ENCODE measurements at places on chromosomes 2 and 18. TPM values are rescaled to one million over a fixed set of nuclear protein-coding genes. Genes with fewer than 3 reads are reported as not detected.

CRYGD gene
- not detected for polyA plus RNA-seq

GRCh38 chr2:15315411-15315810, 245.7 kb downstream of the NBAS start:
- no peak for DNase-seq
- H3K4me3 ChIP-seq: no peak overlapping the region
- H3K36me3 ChIP-seq: no peaks in the 10 kb centered on the region
- H3K4me1 ChIP-seq: peaks cover 26% of the 10 kb centered on the region

LRRTM4 gene
- polyA plus RNA-seq: not detected

PXDN gene
- not detected for polyA plus RNA-seq

ATP6V1C2 gene
- polyA plus RNA-seq: 0.20 TPM

SDC1 gene
- not detected for polyA plus RNA-seq

GRCh38 chr18:59907172-59907571, 7.4 kb downstream of the PMAIP1 start:
- peaks cover 52% of the 10 kb centered on the region for H3K4me1 ChIP-seq
- no peaks in the 10 kb centered on the region for H3K27me3 ChIP-seq
- H3K36me3 ChIP-seq: no peaks in the 10 kb centered on the region

- no peak for DNase-seq
- H3K27ac ChIP-seq: no peak overlapping the region
- no peaks in the 10 kb centered on the region for H3K4me1 ChIP-seq
- no peaks in the 10 kb centered on the region for H3K36me3 ChIP-seq
- H3K4me3 ChIP-seq: no peak overlapping the region
Measured at GRCh38 chr2:118119761-118120400, 31.6 kb downstream of the INSIG2 start.

NXPH2 gene
- polyA plus RNA-seq: not detected

FEV gene
- not detected for polyA plus RNA-seq

- DNase-seq: no peak
- no peak overlapping the region for H3K4me3 ChIP-seq
- no peaks in the 10 kb centered on the region for H3K36me3 ChIP-seq
- H3K27ac ChIP-seq: no peak overlapping the region
- H3K4me1 ChIP-seq: no peaks in the 10 kb centered on the region
- no peaks in the 10 kb centered on the region for H3K27me3 ChIP-seq
Measured at GRCh38 chr2:112877423-112877822, 33.5 kb upstream of the IL37 start.

DNA sequence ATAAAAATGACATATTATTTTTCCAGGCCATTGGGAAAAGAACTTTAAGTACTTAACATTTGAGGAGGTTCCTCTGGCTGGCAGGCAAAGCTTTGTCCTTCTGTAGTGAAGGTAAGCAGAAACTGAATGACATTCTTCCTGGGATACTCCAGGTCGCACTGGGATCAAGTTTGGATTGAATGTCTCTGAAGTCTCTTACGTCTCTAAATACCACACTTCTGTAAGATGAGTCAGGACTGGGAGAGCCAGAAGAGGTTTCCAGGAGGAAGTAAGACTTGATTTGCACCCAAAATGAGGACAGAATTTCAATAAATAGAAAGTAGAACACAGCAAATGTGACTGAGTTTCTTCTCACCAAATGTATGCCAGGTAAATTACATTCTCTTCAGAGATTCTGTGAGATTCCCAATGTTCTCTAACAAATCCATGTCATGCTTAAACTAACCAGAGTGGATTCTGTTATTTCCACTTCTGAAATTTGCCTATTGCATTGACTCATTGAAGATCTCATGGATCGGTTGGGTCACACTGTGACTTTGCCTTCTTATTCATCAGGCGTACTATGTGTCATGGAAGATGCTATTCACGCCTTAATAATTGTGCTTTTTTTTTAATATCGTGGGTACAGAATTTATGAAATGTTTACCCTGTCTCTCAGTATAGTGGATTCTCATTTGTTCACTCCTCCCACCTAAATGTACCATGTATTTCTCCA, 25.5 kb upstream of the VIT start:
- no peak overlapping the region for H3K27ac ChIP-seq
- H3K27me3 ChIP-seq: no peaks in the 10 kb centered on the region
- H3K4me3 ChIP-seq: no peak overlapping the region

CYP27A1 gene
- 0.15 TPM for polyA plus RNA-seq

DNA sequence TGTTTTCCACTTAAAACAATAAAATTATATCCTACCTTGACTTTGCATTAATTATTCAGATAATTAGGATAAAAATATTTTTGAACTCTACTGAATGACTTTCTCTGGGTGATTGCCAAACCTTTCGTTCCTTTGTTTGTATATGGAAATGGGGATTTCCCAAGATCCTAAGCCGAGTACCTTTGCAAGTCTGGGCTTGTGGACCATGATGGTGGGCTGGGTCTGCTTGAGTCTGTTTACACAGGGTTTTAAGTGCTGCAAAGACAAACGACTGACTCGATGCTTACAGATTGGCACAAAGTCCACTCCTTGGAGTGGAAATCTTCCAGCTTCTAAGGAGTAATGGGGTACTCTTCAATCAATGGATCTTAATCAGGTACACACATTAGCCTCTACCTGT, 659.5 kb downstream of the TSN start:
- no peaks in the 10 kb centered on the region for H3K27me3 ChIP-seq
- H3K4me3 ChIP-seq: no peak overlapping the region
- H3K36me3 ChIP-seq: no peaks in the 10 kb centered on the region
- DNase-seq: no peak
- H3K27ac ChIP-seq: no peak overlapping the region
- H3K4me1 ChIP-seq: no peaks in the 10 kb centered on the region

- no peaks in the 10 kb centered on the region for H3K4me1 ChIP-seq
- H3K27ac ChIP-seq: no peak overlapping the region
- no peaks in the 10 kb centered on the region for H3K27me3 ChIP-seq
- no peak for DNase-seq
- H3K36me3 ChIP-seq: no peaks in the 10 kb centered on the region
- no peak overlapping the region for H3K4me3 ChIP-seq
Measured at GRCh38 chr18:44973282-44973681, 292.6 kb downstream of the SETBP1 start.

SCN9A gene
- not detected for polyA plus RNA-seq

CAVIN2 gene
- polyA plus RNA-seq: 0.06 TPM

DNA sequence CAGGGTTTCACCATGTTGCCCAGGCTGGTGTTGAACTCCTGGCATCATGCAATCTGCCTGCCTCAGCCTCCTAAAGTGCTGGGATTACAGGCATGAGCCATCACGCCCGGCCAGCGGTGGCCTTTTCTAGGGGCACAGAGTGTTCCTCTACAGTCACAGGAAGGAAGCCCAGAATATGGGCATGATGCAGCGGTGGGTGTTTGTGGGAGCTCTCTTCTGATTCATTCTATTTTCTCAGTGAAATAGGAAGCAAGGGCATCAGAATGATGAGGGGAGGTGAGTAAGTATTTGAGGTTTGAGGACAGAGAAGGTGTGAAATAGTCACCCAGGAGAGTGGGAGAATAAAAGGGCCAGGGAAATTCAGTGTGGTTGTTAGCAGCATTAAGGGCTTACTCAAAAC, 70.3 kb upstream of the PSME4 start:
- no peaks in the 10 kb centered on the region for H3K27me3 ChIP-seq
- no peak overlapping the region for H3K27ac ChIP-seq
- no peak for DNase-seq
- H3K36me3 ChIP-seq: no peaks in the 10 kb centered on the region
- H3K4me3 ChIP-seq: no peak overlapping the region
- H3K4me1 ChIP-seq: peaks cover 12% of the 10 kb centered on the region

- no peak overlapping the region for H3K4me3 ChIP-seq
- no peak overlapping the region for H3K27ac ChIP-seq
- H3K36me3 ChIP-seq: no peaks in the 10 kb centered on the region
- no peaks in the 10 kb centered on the region for H3K27me3 ChIP-seq
Measured at GRCh38 chr18:73900106-73900835, 247.4 kb downstream of the FBXO15 start.

DNA sequence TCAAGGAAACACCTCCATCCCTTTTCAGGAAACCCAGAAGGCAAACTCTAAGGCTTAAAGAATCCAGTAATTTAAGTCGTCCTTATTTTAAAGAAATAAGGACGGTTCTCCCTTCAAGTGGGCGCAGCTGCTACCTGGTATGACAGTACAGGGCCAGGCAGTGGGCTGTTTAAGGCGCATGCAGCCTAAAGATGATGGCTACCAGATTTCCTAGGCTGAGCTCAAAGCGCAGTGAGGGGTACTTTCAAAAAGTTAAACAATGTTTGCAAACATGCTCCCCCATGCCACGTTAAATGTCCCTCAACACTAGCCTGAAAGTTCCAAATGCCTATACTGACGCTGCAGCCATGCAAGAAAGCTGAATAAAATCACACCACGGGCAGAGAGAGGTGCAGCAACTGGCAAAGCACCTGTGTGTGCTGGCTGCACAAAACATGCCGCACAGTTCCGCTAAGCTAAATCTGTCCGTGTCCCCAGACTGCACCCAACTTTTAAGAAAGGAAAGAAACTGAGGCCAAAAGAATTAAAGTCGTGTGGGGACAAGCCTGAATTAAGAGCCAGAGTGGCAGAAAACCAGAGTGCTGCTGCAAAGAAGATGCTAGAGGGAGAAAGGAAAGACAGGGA, 583 bp downstream of the HIBCH start:
- H3K27ac ChIP-seq: peak overlapping the region; percentile 77
- H3K4me3 ChIP-seq: peak overlapping the region; percentile 75
- H3K36me3 ChIP-seq: no peaks in the 10 kb centered on the region
- H3K4me1 ChIP-seq: peaks cover 22% of the 10 kb centered on the region
- peak; percentile 9 for DNase-seq

- no peak for DNase-seq
- H3K27me3 ChIP-seq: no peaks in the 10 kb centered on the region
- no peak overlapping the region for H3K4me3 ChIP-seq
- no peaks in the 10 kb centered on the region for H3K4me1 ChIP-seq
Measured at GRCh38 chr18:60069145-60069544, 169.3 kb downstream of the PMAIP1 start.

GRCh38 chr2:40062381-40062780, 283.3 kb upstream of the THUMPD2 start:
- H3K4me1 ChIP-seq: no peaks in the 10 kb centered on the region
- DNase-seq: no peak
- no peak overlapping the region for H3K4me3 ChIP-seq
- H3K36me3 ChIP-seq: no peaks in the 10 kb centered on the region
- no peak overlapping the region for H3K27ac ChIP-seq
- no peaks in the 10 kb centered on the region for H3K27me3 ChIP-seq

DNA sequence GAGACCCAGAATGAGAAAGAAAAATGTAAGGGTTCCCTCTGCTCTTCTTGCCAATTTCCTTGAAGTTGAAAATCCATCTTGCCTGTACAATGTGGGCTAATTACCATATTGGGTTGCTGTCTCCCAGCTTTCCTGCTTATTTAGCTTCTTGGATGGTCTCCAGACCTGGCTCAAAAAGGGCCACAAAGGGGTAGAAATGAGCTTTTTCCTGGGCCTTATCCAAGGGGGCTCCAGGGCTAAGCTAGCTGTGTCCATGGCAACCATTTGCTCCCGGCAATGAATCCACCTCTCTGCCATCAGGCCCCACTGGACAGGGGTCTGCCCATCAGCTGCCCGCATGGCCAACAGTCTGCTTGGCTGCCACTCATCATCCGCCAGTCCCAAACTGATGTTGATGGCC, 85.0 kb downstream of the BOD1L2 start:
- H3K27me3 ChIP-seq: no peaks in the 10 kb centered on the region
- no peak overlapping the region for H3K4me3 ChIP-seq
- H3K36me3 ChIP-seq: no peaks in the 10 kb centered on the region
- no peaks in the 10 kb centered on the region for H3K4me1 ChIP-seq
- DNase-seq: no peak

APCDD1 gene
- polyA plus RNA-seq: not detected

DNA sequence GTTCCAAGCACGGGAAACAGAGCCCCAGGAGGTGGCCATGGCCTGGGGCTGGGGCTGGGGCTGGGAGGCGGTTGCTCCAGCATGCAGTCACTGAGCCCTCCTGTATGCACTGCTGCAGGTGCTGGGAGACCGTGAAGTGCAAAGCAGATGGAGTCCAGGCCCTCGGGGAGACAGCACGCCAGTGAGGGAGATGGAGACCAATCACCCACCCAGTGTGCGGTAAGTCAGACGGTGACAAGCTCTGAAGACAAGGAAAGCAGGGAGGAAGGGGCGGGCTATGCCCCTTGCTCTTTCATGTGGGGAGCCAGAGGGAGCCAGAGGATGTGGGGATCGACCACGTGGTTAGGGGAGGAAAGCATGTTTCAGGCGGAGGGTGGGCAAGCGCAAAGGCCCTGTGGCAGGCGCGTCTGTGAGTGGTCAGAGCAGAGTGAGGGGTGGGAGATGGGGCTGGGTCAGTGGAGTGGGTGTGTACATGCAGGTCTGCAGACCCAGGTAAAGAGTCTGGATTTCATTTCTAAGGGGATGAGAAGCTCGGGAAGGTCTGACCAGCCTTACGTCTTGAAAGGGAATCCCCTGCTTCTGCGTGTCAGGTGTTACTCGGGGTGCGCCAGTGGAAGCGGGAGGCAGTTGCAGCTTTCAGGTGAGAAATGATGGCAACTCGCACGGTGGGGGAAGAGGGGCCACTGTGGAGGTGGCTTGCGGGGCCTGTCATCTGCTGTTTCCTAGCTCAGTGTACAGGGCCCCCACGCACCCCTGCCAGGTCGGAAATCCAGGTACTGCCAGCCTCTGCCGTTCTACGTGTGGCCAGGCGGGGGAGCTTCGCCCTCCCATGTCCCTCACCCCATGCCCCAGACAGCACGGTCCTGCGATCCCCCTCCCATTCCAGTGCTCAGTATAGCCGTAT, 19.4 kb downstream of the RRM2 start:
- H3K36me3 ChIP-seq: no peaks in the 10 kb centered on the region
- DNase-seq: peak; percentile 40
- peaks cover 20% of the 10 kb centered on the region for H3K4me1 ChIP-seq
- no peaks in the 10 kb centered on the region for H3K27me3 ChIP-seq
- H3K4me3 ChIP-seq: no peak overlapping the region

GRCh38 chr2:6700335-6700734, 165.4 kb downstream of the CMPK2 start:
- no peaks in the 10 kb centered on the region for H3K27me3 ChIP-seq
- H3K4me3 ChIP-seq: no peak overlapping the region
- DNase-seq: no peak
- H3K27ac ChIP-seq: no peak overlapping the region
- H3K36me3 ChIP-seq: no peaks in the 10 kb centered on the region

RAB17 gene
- polyA plus RNA-seq: not detected

- no peak overlapping the region for H3K4me3 ChIP-seq
- no peak overlapping the region for H3K27ac ChIP-seq
- DNase-seq: no peak
- no peaks in the 10 kb centered on the region for H3K4me1 ChIP-seq
- no peaks in the 10 kb centered on the region for H3K27me3 ChIP-seq
Measured at GRCh38 chr18:50545936-50546335, 14.0 kb upstream of the MAPK4 start.
